Suprapubic skin (tissue), 4 donors: ENCODE measurements at places on chromosomes 5 and 9. TPM values are rescaled to one million over a fixed set of nuclear protein-coding genes. Genes with fewer than 3 reads are reported as not detected.

Gene SOWAHA
- total RNA-seq = 0.23 TPM

Gene SLC25A2
- total RNA-seq = 0.57 TPM

- DNase-seq = peak; percentile 79
- H3K27me3 ChIP-seq = no peaks in the 10 kb centered on the region
- H3K4me1 ChIP-seq = peaks cover 7% of the 10 kb centered on the region
- no peak overlapping the region for H3K4me3 ChIP-seq
- H3K36me3 ChIP-seq = no peaks in the 10 kb centered on the region
- no peak overlapping the region for H3K27ac ChIP-seq
These were observed 62.2 kb upstream of the ADAMTS2 start for GRCh38 chr5:179407191-179408175.

Gene LCN10
- 2.8 TPM for total RNA-seq

DNA sequence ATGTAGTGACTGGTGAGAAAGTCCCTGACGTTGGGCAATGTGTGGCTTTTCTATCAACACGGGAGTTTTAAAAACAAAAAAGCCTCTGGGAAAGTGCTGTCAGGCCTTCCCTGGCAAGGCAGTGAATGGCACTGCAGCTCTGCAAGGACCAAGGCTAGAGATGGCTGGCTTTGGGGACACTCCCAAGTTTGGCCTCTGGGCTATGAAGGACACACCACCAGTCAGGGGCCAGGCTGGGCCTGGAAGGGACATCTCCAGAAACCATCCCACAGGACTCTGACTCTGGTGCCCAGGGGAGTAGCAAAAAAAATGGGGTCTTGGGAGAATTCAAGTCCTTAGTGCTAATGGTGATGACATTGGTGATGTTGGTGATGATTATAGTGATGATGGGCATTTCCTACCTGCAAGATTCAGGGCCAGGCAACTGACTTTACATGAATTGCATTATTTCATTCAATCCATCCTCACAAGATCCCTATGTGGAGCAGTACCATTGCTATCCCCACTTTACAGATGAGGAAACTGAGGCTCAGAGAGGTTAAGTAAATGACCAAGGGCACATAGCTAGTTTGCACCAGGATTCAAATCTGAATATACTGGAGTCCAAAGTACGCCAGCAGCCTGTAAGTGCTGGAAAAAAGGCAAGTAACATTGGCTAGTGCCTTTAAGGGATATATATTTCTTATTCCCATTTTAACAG, 2.6 kb upstream of the PPARGC1B start:
- DNase-seq = no peak
- peaks cover 18% of the 10 kb centered on the region for H3K4me1 ChIP-seq
- no peaks in the 10 kb centered on the region for H3K36me3 ChIP-seq
- no peaks in the 10 kb centered on the region for H3K27me3 ChIP-seq
- H3K4me3 ChIP-seq = no peak overlapping the region
- H3K27ac ChIP-seq = no peak overlapping the region

GRCh38 chr5:157596487-157596886, 20.9 kb upstream of the ADAM19 start:
- H3K27ac ChIP-seq = no peak overlapping the region

Gene GLDC
- total RNA-seq = 2.4 TPM

GRCh38 chr9:97868859-97869258, 15.8 kb downstream of the FOXE1 start:
- no peak overlapping the region for H3K4me3 ChIP-seq
- peaks cover 8% of the 10 kb centered on the region for H3K27me3 ChIP-seq
- H3K4me1 ChIP-seq = no peaks in the 10 kb centered on the region

- H3K4me1 ChIP-seq = peaks cover 3% of the 10 kb centered on the region
- H3K27me3 ChIP-seq = no peaks in the 10 kb centered on the region
- H3K27ac ChIP-seq = no peak overlapping the region
- H3K4me3 ChIP-seq = no peak overlapping the region
These were observed 11.3 kb downstream of the C5 start for GRCh38 chr9:121038804-121039203.

DNA sequence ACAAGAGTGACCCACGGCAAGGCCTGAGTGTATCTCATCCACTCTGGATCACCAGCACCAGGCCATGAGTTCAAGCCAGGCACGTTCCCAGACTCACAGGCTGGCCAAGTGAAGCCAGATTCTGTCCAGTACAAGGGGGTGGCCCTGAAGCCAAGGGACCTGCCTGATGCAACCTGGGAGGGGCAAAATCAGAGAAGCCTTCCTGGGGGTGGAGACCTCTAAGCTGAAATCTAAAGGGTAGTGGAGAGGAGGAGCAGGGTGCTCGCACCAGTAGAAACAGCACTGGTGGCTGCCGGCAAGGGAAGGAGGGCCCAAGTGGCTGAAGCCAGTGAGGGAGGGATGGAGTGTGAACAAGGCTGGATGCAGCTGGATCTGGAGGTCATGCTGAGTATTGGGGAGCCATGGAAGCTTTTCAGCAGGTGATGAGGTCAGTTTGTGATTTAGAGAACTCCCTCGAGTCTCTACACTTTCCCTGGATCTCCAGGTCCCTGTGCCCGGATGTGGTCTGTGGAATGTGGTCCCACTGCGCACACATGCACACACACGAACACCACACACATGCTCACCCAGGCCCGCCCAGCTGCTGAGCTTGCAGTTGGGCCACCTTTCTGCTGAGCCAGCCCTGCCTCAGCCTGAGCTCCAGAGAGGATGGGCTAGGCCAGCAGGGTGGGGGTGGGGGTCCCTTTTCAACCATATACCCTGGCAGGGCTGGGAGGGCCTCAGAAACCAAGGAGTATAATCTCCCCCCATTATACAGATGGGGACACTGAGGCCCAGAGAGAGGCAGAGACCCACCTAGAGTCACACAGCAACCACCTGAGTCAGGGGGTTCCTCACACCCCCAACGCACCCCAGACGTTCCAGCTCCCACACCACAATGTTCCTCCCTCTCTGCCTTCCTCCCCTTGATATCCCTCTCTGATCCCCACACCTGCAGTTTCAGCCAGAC, 1.6 kb downstream of the PIP5KL1 start:
- H3K4me1 ChIP-seq = peaks cover 52% of the 10 kb centered on the region
- peaks cover 3% of the 10 kb centered on the region for H3K27me3 ChIP-seq
- no peaks in the 10 kb centered on the region for H3K36me3 ChIP-seq
- no peak overlapping the region for H3K4me3 ChIP-seq
- no peak overlapping the region for H3K27ac ChIP-seq
- no peak for DNase-seq

GRCh38 chr5:14270209-14270702, 127.1 kb downstream of the TRIO start:
- no peak for DNase-seq
- H3K4me3 ChIP-seq = no peak overlapping the region
- H3K27ac ChIP-seq = no peak overlapping the region
- H3K27me3 ChIP-seq = no peaks in the 10 kb centered on the region

DNA sequence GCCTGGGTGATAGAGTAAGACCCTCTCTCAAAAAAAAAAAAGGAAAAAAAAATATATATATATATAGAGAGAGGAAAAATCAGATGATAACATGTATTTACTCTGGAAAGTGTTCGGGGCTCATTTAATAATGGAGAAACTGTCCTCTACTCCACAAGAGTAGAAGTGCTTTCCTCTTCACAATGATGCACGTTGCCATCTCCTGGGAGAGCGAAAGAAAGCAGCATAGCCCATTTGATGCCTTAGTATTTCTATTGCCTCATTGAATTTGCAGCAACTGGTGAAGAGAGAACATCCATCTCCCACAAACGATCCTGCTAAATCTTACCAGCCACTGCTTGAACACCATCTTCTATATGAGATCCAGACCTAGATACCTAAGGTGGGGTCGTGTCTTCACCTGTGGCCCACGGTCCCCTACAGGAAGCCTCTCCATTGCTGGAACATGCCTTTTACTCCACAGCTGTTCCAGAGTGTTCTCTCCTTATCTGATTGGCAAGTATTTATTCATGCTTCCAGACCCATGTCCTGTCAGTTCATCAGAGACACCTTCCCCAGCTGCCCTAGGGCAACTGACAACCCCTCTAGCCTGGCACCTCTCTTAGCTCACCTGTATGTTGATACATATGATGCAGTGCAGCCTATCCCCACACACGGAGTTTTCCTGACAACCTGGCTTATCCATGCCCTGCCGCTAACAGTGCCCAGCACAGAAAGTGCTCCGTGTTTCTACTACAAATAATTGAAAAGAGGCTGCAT, 115.3 kb downstream of the MARCHF11 start:
- H3K36me3 ChIP-seq = no peaks in the 10 kb centered on the region
- DNase-seq = no peak
- no peak overlapping the region for H3K4me3 ChIP-seq
- H3K4me1 ChIP-seq = no peaks in the 10 kb centered on the region
- no peaks in the 10 kb centered on the region for H3K27me3 ChIP-seq
- H3K27ac ChIP-seq = no peak overlapping the region

DNA sequence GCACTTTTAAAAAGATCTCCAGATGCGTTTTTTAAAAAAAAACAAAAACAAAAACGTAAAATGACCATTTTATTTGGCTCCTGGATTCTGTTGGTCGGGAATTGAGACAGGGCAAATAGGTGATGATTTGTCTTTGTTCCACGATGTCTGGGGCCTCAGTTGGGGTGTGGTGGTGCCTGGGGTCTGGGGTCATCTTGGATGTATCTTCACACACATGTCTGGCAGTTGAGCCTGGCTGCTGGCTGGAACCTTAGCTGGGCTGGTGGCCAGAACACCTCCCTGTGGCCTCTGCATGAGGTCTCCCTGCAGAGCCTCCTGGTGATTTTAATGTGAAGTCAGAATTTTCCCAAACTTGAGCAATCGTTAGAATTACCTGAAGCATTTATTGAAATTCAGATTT, 42.5 kb upstream of the BASP1 start:
- H3K4me3 ChIP-seq = no peak overlapping the region
- no peaks in the 10 kb centered on the region for H3K36me3 ChIP-seq
- no peaks in the 10 kb centered on the region for H3K4me1 ChIP-seq
- no peaks in the 10 kb centered on the region for H3K27me3 ChIP-seq

Gene ANKRD34B
- total RNA-seq = not detected

Gene PCDHGA3
- 1.3 TPM for total RNA-seq

Gene PCDHGA6
- total RNA-seq = 5.8 TPM

Gene GPR150
- 0.57 TPM for total RNA-seq

- no peak overlapping the region for H3K27ac ChIP-seq
- H3K36me3 ChIP-seq = peaks cover 92% of the 10 kb centered on the region
- no peaks in the 10 kb centered on the region for H3K4me1 ChIP-seq
- H3K27me3 ChIP-seq = no peaks in the 10 kb centered on the region
- no peak overlapping the region for H3K4me3 ChIP-seq
These were observed 19.9 kb downstream of the CCNH start for GRCh38 chr5:87392801-87393200.

- peak overlapping the region; percentile 94 for H3K27ac ChIP-seq
- H3K36me3 ChIP-seq = no peaks in the 10 kb centered on the region
- H3K27me3 ChIP-seq = no peaks in the 10 kb centered on the region
- H3K4me3 ChIP-seq = no peak overlapping the region
- no peak for DNase-seq
- peaks cover 43% of the 10 kb centered on the region for H3K4me1 ChIP-seq
These were observed 69.9 kb upstream of the PLPP1 start for GRCh38 chr5:55604611-55605067.

GRCh38 chr9:127311239-127311741, 46.7 kb downstream of the GARNL3 start:
- no peak for DNase-seq
- H3K27me3 ChIP-seq = no peaks in the 10 kb centered on the region
- peaks cover 14% of the 10 kb centered on the region for H3K4me1 ChIP-seq
- no peak overlapping the region for H3K4me3 ChIP-seq
- peaks cover 19% of the 10 kb centered on the region for H3K36me3 ChIP-seq
- peak overlapping the region; percentile 53 for H3K27ac ChIP-seq

DNA sequence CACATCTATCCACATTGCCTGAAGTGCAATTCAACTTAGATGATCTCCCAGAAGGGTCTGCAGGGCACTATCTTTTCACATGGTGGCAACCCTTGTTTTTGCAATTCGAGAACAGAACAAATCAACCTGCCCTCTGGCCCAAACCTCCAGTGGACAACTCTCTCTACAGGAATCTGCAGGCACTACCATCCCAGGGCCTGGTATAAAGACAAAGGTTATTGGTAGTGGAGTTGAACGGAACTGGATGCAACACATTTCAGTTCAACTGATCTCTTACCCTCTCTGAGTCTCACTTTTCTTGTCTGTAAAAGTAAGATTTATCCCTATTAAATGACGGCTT, 153.2 kb upstream of the EGFLAM start:
- no peak overlapping the region for H3K27ac ChIP-seq
- H3K27me3 ChIP-seq = no peaks in the 10 kb centered on the region
- H3K4me1 ChIP-seq = no peaks in the 10 kb centered on the region
- no peak overlapping the region for H3K4me3 ChIP-seq
- DNase-seq = no peak
- no peaks in the 10 kb centered on the region for H3K36me3 ChIP-seq

DNA sequence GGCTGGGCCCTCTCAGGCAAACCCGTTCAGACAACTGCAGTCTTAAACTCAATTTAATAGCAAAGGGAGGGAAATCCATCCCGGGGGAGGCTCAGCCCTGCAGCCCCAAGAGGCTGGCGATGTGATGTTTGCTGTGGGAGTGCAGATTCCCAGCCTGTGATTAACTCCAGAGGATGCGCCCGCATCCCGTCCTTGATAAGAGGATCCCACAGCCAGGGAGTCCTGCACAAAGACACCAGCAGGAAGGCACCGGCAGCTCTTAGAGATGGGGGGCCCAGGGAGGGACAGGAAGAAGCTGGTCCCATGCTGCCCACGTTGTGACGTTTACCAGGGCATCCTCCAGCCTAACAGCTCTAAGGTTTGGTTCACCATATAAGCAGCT, 64.7 kb downstream of the MRPL36 start:
- no peak for DNase-seq
- no peaks in the 10 kb centered on the region for H3K36me3 ChIP-seq
- H3K4me1 ChIP-seq = no peaks in the 10 kb centered on the region
- no peak overlapping the region for H3K27ac ChIP-seq
- no peak overlapping the region for H3K4me3 ChIP-seq

Gene PCDHGA12
- total RNA-seq = 2.9 TPM

- no peaks in the 10 kb centered on the region for H3K27me3 ChIP-seq
- H3K27ac ChIP-seq = no peak overlapping the region
- H3K4me3 ChIP-seq = no peak overlapping the region
- DNase-seq = no peak
These were observed 27.9 kb downstream of the SKIC3 start for GRCh38 chr5:95526871-95527270.

DNA sequence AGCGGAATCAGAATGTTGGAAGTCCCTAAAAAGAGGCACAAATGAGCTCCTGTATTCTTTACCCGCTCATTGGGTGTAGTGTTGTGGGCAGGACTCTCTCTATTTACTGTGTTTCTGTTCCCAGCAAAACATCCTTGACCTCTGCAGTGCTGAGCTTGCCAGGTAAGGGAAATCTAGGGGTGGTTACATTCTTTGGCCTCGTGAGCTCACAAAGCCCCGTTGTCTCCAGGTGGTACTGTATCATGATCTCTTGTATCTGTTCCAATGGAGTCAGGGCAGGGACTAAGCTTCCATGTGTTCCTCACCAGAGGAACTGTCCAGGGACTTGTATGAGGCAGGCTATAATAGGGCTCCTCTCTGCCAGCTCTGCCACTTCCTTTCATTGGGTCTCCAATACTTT, 11.8 kb upstream of the IFNA14 start:
- H3K27ac ChIP-seq = no peak overlapping the region
- no peaks in the 10 kb centered on the region for H3K36me3 ChIP-seq
- peaks cover 4% of the 10 kb centered on the region for H3K4me1 ChIP-seq

Gene CCDC180
- total RNA-seq = 1.9 TPM
